Smooth muscle cell of bladder (primary cell): ENCODE measurements at places on chromosomes 6 and 20. TPM values are rescaled to one million over a fixed set of nuclear protein-coding genes. Genes with fewer than 3 reads are reported as not detected.

Gene TINAG
- not detected in 2 replicates for total RNA-seq

Gene KCNG1
- total RNA-seq, result 11.8 and 16.7 TPM in 2 replicates

Gene SLC35F1
- under 0.01 TPM in 1 of 2 replicates, not detected in the other for total RNA-seq

Gene HSD17B8
- 4.8 and 7.4 TPM in 2 replicates for total RNA-seq

Gene PRDM13
- not detected in 2 replicates for total RNA-seq

Gene CD93
- total RNA-seq, result 0.14 and 2.1 TPM in 2 replicates

Gene CFAP61
- under 0.01 TPM in 1 of 2 replicates, not detected in the other for total RNA-seq

Gene PRSS35
- total RNA-seq, result 6.1 and 9.7 TPM in 2 replicates

Gene CUL9
- total RNA-seq, result 18.5 and 27.7 TPM in 2 replicates

Gene OR2B6
- total RNA-seq, result not detected in 2 replicates

Gene ZSCAN9
- 7.3 and 8.8 TPM in 2 replicates for total RNA-seq

Gene MBOAT1
- 1.5 and 2.7 TPM in 2 replicates for total RNA-seq

Gene BANF2
- not detected in 2 replicates for total RNA-seq

Gene C20orf202
- total RNA-seq, result not detected in 2 replicates
